NCI-H446 (cell line): ENCODE measurements at places on chromosomes 1 and 21.

DNA sequence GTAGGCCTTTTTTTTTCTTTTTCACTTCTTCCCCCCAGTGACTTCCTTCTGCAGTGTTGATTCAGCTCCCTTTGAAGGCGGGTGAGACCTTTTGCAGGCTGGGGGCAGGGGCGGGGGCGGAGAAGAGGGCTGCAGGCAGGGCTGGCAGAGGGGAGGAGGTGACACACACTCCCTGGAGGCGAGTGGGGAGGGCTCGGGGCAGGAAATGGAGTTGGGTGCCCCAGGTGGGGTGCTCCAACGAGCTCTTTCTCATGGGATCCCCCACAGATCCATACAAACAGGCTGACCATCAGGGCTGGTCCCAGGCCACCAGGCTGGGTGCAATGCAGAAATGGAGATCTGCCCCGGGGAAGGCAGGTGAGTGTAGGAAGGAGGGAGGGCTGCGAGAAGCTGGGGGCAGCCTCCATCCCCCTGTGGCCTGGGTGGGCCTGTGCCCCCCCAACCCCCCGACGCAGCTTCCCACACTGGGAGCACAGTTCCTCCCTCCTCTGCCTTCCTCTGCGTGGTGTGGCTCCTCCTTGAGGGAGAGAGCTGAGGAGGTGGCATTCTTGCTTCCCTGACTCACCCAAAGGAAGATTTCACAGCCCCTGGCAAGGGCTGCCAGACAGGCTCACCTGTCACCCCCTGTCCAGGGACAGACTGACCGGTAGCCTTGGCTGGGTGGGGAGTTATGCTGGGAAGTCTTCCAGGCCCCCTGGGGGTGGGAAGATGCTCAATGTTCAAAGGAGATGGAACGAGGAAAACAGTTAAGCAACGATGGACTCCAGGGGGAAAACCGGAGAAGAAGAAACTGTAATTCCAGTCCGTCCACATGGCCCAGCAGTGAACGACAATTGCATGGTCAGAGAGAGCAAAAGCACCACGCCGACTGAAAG is 7.1 kb upstream of the ITGB2 start:
- DNase-seq: no peak

GRCh38 chr1:18796950-18797349 is 62.5 kb downstream of the TAS1R2 start:
- DNase-seq: no peak

GRCh38 chr1:202645097-202645476 is 65.2 kb downstream of the SYT2 start:
- DNase-seq: no peak

GRCh38 chr1:28354121-28354520 is 15.4 kb upstream of the PHACTR4 start:
- no peak for DNase-seq

GRCh38 chr1:32465578-32465933 is 684 bp downstream of the ZBTB8B start:
- DNase-seq: no peak

GRCh38 chr1:26999440-26999987 is 6.0 kb downstream of the TRNP1 start:
- DNase-seq: no peak

GRCh38 chr1:154442006-154442740 is 37.0 kb downstream of the IL6R start:
- DNase-seq: no peak

DNA sequence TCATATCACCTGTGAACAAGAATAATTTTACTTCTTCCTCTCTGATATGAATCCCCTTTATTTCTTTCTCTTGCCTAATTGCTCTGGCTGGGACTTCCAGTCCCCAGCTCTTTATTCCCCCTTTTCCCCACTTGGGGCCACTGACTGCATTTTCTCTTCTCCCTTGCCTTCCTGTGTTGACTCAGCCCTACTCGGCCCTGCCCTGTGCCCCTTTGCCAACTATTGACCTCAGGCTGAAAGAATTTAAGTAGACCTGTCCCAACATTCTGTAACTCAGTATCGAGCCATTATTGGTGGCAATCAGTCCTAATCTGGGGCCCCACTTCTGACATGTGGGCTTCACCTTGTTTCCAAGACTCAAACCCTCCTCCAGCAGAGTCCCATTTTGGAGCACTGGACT is 60.6 kb upstream of the STUM start:
- no peak for DNase-seq

DNA sequence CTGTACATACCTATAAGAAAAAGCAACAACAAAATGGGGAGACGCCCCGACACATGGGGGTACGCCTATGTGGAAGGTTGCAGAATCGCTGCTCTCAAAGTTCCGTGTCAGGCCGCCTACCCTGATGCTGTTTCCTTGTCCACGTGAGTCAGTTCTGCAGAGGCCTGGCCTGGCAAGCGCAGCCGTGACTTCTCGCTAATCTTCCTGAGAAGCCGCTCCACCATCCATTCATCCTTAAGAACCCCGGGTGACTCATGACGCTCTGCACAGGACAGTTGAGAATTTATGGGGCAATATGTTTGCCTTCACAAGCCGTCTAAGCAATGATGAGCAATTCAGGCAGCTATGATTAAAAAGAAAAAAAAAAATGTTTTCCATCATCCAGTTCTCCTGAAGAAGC is 122.3 kb upstream of the TMPRSS2 start:
- DNase-seq: no peak

DNA sequence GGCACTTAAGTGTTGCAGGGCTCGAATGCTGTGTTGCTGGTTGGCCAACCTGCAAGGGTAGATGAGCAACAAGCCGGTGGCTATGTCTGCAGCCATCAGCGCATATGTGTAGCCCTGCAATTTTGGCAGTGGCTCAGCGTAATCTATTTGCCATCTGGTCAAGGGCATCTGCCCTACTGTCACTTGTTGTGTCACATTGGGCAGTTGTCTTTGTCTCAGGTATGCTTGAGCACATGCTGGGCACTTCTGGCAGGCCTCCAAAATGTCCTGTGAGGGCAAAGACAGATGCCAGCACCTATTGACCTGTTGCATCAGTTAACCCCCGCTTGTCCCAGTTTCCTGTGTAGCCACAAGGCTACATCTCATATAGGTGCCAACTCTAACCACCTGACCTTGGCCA is 111.8 kb downstream of the GDAP2 start:
- peak; percentile 70 for DNase-seq

DNA sequence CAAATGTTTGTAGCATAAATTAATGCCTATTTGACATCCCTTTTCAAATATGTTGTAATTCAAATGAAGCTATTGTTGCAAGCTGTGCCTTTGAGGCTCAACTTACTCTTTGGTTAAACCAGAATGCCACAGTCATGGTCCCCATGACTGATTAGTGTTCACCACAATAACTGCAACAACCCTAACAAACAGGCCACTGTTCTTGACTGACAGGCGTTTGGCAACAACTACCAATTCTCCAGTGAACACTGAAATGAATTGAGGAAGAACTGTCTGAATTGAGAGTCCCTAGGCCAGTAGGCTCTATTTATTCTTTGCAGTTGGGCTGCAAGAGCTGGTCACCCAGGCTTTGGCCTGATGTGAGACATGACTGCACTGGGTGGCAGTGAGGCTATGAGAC is 6.6 kb upstream of the TMEM167B start:
- no peak for DNase-seq

DNA sequence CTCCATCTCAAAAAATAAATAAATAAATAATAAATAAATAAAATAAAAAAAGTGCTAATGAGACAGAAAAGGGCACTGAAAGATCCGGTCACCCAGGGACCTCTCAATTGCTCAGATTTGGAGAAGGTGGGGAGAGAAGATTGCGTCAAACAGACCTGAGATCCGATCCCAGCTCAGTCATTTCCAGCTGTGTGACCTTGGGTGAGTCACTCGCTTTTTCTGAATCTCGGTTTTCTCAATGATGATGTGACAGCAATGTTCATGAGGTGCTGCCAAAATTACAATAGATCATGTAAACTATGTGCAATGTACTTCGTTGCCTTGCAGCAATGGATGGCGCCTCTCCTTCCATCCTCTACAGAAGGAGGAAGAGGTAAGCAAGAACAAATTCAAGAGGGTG is 11.1 kb upstream of the MEF2D start:
- no peak for DNase-seq

DNA sequence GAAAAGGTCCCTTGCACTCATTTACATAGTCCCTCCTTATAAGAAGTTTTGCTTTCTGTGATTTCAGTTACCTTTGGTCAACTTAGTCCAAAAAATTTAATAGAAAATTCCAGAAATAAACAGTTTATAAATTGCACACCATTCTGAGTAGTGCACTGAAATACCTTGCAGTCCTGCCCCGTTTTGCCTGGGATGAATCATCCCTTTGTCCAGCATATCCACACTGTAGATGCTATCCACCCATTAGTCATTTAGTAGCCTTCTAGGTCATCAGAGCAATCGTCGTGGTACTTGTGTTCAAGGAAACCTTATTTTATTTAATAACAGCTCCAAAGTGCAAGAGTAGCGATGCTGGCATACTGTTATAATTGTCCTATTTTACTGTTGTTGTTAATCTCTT is 38.0 kb downstream of the SPRTN start:
- no peak for DNase-seq

DNA sequence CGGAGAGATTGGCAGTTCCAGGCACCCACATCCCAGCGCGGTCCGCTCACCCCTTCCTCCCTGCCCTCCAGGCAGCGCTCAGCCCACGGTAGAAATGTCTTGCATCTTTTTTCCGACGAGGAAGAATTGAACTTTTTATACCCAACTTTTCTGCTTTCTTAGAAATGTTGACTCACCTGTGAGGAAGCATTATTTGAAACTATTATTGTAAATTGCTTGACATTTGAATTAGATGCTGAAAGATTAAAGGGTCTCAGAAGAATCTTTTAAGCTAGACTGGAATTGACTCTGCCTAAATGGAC is 912 bp upstream of the SIPA1L2 start:
- no peak for DNase-seq

DNA sequence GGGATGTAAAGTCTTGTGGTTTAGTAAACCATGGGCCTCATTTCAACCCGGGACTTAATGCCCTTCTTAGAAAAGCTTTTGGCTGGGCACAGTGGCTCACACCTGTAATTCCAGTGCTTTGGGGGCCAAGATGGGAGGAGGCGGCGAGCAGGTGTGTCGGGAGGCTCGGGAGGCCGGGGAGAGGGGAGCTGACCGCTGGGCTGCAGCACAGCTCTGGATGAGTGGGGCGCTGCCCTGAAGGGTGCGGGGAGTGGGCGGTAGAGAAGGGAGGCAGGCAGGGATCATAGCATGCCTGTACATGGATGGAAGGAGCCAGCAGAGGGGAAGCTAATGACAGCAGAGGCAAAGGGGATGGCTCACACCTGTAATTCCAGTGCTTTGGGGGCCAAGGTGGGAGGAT is 31.0 kb downstream of the LHX4 start:
- DNase-seq: no peak

GRCh38 chr21:30958741-30959140 is 77.4 kb upstream of the KRTAP11-1 start:
- DNase-seq: no peak
